ENCODE measurements at places on chromosomes 7 and 10.
A peak's percentile ranks its signal among the peaks of the same experiment; 100 is the strongest.

DNA sequence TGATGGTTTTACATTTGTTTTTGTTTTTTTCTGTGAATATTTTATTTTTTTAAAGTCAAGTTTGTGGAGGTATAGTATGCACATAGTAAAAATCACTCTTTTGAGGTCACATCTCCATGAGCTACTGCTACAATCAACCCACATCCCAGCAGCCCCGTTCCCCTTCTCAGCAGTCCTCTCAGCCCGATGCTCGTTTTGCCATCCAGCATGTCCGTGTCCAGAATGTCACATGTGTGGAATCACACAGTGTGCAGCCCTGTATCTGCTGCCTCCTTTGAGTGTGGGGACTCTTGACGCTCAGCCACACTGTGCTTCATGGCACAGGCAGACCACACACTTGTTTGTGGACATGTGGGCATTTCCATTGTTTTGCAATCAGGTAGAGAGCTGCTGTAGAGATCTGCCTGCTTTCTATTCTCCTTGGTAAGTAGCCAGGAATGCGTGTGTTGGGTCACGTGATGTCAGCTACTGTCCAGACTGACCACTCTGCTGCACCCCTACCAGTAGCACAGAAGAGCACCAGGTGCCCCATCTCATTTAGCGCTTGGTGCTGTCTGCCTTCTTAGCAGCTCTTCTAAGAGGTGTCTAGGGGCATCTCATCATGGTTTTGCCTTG lies 71.6 kb upstream of the CAMK2B start:
- no peak for DNase-seq

- no peak for DNase-seq
Measured at GRCh38 chr7:66076462-66077329, 1.1 kb downstream of the ASL start.

DNA sequence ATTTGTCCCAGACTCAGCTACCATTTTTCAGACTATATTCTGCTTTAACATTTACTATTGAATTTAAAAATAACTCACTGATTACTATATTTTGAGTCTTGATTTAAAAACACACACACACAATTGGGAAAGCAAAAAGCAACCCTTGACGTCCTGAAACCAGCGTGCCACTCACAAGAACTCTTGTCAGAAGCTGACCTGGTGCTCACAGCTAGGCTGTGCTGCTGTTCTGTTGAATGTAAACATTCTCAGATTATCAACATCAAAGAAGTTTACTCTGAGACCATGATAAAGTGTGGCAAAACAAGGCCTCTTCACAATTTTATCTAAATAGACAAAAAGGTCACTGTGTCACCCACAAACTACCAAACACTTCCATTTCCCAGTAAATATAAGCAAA lies 62.6 kb upstream of the CACNA2D1 start:
- DNase-seq: no peak

- DNase-seq: no peak
Measured at GRCh38 chr7:18654709-18655108, 159.2 kb downstream of the HDAC9 start.

DNA sequence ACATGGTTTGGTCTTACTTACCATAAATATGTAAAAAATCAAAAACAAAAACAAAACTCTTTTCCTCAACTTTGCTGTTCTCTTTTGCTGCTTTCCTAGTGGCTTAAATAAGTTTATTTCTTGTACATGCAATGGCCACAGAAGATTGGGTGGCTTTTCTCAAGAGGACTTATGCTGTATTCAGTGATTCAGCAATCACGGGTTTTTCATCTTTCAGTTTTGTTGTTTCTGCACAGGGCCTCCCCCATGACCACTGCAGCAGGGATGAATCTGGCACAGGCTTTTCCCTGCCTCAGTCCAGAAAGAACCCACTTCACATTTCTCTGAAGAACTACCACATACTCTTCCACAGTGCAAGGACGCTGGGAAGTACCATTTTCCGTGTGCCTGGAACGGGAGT lies 355.0 kb downstream of the RNLS start:
- no peak for DNase-seq

GRCh38 chr10:93261961-93262610 lies 188.4 kb downstream of the CYP26A1 start:
- no peak for DNase-seq

- no peak for DNase-seq
Measured at GRCh38 chr7:122412883-122413282, 108.3 kb upstream of the FEZF1 start.

DNA sequence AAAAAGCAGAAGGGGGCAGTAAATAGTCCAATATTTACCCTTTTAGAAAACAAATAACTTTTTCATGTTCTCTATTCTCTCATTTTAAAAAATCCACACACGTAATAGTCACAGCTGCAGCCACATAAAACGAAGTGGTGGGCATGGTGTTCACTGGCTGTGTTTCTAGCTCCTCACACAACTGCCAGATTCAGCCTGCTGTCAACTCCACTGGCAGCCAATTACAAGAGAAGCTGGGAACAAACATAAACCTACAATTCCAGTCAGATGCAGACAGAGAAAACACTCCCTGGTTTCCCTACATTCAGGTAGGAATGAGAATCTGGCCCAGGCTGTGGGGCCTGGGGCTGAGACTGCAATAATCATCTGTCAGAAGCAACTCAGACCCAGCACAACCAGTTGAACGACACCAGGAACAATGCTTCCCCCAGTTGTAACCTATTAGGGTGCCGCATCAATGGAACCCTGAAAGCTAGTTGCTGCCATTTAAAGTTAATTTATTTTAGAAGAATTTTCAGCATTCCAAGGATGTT lies 29.1 kb downstream of the ERCC6 start:
- DNase-seq: no peak

DNA sequence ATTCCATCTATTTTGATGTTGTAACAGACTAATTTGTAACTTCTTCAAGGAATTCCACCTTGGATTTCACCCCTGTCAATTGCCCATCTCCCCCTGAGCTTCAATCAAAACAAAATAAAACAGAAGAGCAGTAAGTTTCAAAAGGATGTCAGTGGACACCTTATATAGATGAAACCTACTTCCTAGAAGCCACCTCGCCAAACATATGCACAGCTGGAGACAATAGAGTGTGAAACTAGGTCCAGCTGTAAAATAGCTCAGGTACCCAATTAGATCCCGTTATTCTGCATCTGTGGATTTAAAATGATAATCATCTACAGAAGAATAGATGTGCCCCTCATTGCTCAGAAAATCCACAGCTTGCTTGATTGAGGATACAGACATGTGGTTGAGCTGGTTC lies 598.6 kb downstream of the SH2D4B start:
- no peak for DNase-seq

- no peak for DNase-seq
Measured at GRCh38 chr10:84416245-84416555, 87.8 kb downstream of the CCSER2 start.

DNA sequence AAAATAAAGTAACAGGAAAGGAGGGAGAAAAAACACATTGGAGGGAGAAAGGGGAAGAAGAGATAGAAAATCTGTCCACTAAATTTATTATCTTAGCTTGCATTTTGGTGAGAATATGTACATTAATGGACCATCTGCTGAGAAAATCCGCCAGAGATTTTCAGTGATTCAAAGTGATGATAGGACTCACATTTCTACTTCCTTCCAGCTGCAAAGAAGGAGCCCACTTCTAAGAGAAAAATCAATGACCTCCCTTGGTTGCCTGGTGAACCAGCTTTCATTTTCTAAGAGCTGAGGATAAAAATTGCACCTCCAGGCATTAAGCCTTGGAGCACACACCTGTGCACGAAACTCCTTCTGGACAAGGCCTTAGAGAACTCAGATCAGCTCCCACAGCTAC lies 404.3 kb downstream of the SFMBT2 start:
- no peak for DNase-seq

DNA sequence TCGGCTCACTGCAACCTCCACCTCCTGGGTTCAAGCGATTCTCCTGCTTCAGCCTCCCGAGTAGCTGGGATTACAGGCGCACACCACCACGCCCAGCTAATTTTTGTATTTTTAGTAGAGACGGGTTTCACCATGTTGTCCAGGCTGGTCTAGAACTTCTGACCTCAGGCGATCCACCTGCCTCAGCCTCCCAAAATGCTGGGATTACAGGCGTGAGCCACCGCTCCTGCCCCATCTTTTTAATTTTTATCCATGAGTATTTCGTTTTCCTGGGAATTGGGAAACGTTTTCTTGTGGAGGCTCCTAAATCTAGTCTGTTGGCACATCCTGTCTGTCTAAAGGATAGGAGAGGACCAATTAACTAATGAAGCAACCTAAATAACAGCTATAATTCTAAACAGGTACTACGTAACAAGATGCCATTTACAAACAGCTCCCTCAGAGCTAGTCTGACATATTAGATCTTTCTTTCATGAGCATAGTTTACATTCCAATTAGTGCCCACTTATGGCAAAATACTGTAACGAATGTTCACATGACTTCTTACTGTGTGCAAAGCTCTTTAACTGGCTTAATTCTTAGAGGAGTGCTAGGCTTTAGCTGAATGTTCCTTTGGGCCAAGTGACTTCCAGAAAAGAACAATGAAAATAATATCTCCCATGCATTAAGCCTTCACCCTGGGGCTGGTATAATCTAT lies 151.0 kb upstream of the YAE1 start:
- no peak for DNase-seq

GRCh38 chr7:30816645-30817370 lies 45.6 kb downstream of the MINDY4 start:
- DNase-seq: no peak

GRCh38 chr10:85946713-85947326 lies 419.8 kb downstream of the GRID1 start:
- no peak for DNase-seq

DNA sequence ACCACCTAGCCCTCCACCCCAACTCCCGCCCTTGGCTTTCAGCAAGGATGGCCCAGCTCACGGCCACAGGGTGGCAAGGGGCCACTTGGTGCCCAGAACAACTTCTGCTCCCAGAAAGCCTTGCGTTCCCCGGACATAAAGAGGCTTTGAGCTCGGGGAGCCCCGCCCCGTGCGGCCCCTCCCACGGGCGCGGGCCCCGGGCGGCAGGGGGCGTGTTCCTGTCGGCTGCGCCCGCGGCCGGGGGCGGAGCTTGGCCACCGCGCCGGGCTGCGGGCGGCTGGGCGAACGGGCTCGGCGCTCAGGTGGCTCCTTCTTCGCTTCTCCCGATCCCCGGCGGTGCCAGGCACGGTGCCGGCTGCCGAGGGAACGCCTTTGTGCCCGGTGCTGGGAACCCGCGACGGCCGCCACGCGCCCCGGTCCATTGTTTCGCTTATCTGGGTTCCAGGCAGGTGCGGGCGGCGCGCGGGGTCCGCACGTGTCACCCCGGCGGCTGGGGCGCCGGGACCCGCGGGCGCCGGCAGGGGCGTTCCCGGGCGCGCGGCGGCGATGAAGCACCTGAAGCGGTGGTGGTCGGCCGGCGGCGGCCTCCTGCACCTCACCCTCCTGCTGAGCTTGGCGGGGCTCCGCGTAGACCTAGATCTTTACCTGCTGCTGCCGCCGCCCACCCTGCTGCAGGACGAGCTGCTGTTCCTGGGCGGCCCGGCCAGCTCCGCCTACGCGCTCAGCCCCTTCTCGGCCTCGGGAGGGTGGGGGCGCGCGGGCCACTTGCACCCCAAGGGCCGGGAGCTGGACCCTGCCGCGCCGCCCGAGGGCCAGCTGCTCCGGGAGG lies at the start of gene NFE2L3:
NFE2L3 (plus strand) TSS at position 246 of the 829 bp plus-strand sequence; CDS start at position 547, 301 bp downstream.
- peak; percentile 68 for DNase-seq

DNA sequence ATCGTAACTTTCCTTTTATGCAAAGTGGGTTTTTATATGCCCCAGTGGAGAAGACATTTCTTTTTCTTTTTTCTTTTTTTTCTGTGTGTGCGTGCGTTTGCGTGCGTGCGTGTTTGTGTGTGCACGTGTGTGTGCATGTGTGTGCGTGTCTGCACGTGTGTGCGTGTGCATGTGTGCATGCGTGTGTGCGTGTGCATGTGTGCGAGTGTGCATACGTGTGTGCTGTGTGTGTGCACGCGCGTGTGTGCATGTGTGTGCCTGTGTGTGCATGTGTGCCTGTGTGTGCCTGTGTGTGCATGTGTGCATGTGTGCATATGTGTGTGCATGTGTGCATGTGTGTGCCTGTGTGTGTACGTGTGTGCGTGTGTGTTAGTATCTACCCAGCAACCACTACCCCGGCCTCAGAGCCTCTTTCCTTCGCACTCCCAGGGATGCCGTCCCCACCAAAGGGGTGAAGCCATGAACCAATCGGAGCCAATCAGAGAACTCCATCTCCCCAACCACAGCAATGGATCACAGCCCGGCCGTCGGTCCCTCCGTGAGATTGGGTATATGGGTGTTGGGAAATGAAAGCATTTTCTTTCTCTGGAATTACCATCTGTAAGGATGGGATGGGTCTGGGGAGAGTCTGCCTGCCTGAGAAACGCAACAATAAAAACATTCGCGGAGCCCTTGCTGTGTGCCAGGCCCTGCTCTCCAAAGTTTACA lies 92.3 kb downstream of the ELFN1 start:
- DNase-seq: no peak

GRCh38 chr7:28630350-28630749 lies 218.0 kb downstream of the CREB5 start:
- DNase-seq: no peak

GRCh38 chr7:117785431-117785830 lies 87.8 kb downstream of the CTTNBP2 start:
- DNase-seq: no peak

GRCh38 chr10:33743429-33743857 lies 409.0 kb upstream of the NRP1 start:
- no peak for DNase-seq

- no peak for DNase-seq
Measured at GRCh38 chr7:55489552-55489951, 82.8 kb downstream of the VOPP1 start.

- DNase-seq: no peak
Measured at GRCh38 chr10:89553064-89553734, 17.8 kb upstream of the SLC16A12 start.

GRCh38 chr7:5677538-5678294 lies 103.7 kb downstream of the RNF216 start:
- DNase-seq: no peak

- no peak for DNase-seq
Measured at GRCh38 chr7:5827755-5828154, 46.3 kb upstream of the RNF216 start.

DNA sequence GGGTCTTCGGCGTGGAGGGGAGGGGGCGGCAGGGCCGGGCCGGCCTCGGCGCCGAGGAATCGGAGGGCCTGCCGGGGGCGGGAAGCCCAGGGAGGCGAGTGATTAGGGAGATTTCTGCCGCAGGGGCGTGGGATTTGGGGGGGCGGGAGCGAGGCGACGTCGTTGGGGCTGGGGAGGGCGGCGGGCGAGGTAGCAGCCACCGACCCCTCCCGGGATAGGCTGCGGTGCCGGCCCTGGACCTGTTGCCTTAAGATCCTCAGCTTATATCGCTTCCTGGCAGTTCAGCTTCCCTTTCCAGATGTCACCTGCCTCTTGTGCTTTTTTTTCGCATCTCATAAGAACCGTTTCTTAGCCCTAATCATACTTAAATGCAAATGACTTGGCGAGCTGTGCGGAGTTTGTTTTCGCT lies 655 bp downstream of the LMTK2 start:
- no peak for DNase-seq

DNA sequence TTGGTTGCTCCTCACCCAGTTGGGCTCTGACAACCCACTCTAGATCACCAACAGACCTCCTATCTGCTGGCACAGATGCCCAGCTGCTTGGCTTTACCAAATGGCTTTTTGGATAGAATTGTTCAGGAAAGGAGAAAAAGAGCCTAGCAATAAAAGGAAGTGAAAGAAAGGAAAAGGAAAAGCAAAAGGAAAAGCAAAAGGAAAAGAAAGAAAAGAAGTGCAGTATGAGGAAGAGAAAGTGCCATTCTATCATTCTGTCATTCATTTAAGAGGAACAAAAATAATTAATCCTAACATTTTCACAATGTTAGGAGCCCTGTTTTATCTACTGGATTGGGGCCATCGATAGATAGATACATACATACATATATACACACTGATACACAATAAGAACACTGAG lies 353.6 kb downstream of the THSD7A start:
- no peak for DNase-seq

- no peak for DNase-seq
Measured at GRCh38 chr7:31751726-31752125, 64.7 kb downstream of the PPP1R17 start.
